Activated T-cell treated with anti-CD3 and anti-CD28 coated beads, Interleukin-2, amount 50 U/mL, for 72 hours (primary cell): ENCODE measurements at places on chromosomes 3 and 15. TPM values are rescaled to one million over a fixed set of nuclear protein-coding genes. Genes with fewer than 3 reads are reported as not detected.

Gene PRKCI
- total RNA-seq, result 33.7 TPM

Gene SYNPR
- not detected for total RNA-seq

Gene NANOGP8
- total RNA-seq, result not detected

Gene IL17RD
- 0.09 TPM for total RNA-seq

Gene C3orf70
- not detected for total RNA-seq

Gene OXTR
- 0.62 TPM for total RNA-seq

Gene APOD
- 4.3 TPM for total RNA-seq

DNA sequence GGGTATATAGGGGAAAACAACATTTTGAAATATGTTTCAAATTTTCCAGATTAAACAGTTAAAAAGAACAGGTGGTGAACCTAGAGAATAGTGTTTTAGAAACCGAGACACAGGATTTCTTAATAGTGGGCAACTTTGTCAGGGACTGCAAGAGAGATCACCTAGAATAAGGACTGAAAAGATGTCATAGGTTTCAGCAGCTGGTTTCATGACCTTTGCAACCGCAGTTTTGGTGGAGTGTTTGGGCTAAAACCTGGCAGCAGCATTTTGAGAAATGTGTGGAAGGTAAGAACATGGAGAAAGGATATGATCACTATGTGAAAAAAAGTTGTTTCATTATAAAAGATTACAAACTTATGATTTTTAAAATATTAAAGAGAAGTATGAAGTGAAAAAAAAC, 34.9 kb downstream of the PRKCI start:
- peak; percentile 22 for DNase-seq

DNA sequence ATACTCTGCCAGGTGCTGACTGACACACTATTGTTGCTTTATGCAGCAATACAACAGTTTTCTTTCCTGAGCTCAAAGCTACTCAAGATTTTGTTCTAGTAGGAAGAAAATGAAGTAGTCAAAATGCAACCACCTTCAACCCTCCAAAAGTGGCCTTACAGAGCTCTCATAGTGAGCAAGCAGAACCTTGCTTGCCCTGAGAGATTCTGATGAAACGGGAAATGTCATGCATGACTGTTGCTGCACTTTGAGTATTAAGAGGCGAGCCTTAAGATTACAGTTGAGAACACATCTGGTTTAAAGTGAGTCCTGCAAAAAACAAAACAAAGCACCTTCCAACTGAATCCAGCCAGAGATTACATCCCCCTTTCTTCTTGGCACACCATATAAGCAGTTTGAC, 29.7 kb downstream of the MINDY4B start:
- DNase-seq, result peak; percentile 4

- peak; percentile 24 for DNase-seq
These were observed 2.9 kb downstream of the SCN5A start for GRCh38 chr3:38646630-38647029.

GRCh38 chr3:188848947-188849346, 322.8 kb upstream of the TPRG1 start:
- DNase-seq, result no peak

DNA sequence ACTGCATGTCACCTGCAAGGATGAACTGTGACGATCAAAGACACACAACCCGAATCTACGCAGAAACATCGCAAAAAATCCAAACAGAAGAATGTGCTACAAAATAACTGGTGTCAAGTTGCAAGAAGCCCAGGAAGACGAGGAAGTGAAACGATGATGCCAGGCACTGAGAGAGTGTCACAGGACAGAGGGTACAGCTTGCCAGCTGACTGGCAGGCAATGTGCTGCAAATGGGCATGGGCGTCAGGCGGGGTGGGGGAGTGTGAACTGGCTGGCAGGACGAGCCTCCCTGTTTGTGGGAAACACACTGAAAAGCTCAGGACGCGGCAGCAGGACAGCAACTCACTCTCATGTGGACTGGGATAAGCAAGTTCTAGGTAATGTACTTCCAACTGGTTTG, 28.9 kb upstream of the OCA2 start:
- no peak for DNase-seq

GRCh38 chr3:37628711-37629301, 232.9 kb upstream of the CTDSPL start:
- no peak for DNase-seq

DNA sequence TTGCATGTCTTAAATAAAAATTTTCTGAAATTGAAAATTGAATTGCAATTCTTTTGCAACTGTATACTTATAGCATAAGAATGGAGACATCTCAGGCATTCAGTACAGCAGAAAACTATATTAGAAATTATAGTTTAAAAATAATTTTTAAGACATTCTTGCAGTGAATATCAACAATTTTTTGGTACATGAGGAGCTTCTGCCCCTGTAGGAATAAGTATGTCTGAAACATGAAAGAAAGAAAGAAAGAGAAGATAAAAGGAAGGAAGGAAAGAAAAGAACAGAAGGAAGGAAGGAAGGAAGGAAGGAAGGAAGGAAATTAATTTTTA, 165.0 kb downstream of the GMNC start:
- no peak for DNase-seq

GRCh38 chr3:124577494-124578167, 152.6 kb upstream of the UMPS start:
- DNase-seq, result no peak

DNA sequence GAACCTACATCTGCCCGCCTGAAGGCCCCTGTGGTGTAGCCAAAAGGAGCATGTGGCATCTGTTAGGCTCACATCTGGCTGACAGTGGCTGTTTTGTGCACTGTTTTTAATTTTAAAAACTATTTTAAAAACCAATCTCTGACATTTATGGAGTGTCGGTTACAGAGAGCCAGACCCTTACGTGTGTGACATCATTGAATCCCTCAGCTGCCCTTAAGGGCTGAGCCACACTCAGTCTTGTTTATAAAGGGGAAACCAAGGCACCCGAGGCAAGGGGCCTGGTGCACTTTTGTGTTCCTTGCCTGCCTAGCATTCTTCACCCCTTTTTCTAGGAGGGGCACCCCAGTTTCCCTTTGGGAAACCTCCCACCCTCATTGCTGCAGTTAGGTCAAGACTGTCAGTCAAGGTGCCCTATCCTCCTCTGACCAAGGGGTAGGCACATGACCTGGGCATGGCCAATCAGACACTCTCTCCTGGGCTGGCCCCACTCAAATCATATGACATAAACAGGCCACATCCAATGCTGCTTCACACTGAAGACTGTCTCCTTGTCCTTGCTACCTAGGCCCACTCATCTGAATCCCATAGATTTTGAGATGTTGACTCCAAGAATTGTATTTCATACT, 105.3 kb downstream of the LSM3 start:
- DNase-seq, result no peak

DNA sequence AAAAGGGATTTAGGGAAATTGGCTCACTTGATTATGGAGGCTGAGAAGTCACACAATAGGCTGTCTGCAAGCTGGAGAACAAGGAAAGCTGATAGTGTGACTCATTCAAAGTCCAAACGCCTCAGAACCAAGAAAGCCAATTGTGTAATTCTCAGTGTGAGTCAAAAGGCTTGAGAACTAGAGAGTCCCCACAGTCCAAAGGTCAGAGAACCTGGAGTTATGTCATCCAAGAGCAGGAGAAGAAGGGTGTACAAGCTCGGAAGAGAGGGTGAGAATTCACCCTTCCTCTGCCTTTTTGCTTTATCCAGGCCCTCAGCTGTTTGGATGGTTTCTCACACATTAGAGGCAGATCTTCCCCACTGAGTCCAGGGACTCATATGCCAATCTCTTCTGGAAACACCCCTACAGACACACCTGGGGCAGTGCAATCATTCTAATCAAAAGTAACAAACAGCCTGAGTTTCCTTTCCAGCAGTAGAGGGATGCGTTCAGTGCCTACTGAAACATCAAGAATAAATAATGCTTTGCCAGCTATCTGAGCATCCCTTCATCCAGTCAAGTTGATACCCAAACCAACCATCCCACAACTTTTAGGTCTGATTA, 271.5 kb downstream of the SATB1 start:
- no peak for DNase-seq

GRCh38 chr3:172698631-172699030, 12.2 kb downstream of the NCEH1 start:
- DNase-seq, result no peak

DNA sequence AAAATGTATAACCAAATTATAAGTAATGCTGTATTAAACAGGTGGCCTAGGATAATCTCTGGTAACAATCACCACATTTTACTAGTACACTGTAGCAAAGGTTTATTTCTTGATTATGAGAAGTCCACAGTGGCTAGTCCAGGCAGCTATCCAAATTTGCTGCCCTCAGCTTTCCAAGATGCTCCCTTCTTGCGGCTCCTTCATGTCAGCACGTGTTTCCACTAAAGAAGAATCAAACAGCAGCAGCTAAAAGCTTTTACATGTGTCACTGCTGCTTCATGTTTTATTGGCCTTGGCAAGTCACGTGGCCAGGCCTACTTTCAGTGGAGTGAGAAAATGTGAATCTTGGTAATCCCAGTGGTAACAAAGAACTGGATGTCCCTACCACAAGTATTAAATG, 5.6 kb upstream of the RBMS3 start:
- DNase-seq, result no peak

DNA sequence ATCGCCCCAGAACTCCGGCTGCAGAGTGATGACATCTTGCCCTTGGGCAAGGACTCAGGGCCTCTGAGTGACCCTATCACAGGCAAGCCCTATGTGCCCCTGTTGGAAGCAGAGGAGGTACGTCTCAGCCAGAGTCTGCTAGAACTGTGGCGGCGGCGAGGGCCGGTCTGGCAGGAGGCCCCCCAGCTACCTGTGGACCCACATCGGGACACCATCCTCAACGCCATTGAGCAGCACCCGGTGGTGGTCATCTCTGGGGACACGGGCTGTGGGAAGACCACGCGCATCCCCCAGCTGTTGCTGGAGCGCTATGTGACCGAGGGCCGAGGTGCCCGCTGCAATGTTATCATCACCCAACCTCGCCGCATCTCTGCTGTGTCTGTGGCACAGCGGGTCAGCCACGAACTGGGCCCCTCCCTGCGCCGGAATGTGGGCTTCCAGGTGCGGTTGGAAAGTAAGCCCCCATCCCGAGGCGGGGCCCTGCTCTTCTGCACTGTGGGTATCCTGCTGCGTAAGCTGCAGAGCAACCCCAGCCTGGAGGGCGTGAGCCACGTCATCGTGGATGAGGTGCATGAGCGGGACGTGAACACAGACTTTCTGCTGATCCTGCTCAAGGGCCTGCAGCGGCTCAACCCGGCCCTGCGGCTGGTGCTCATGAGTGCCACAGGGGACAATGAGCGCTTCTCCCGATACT, 43.4 kb downstream of the DHX30 start:
- DNase-seq, result no peak

DNA sequence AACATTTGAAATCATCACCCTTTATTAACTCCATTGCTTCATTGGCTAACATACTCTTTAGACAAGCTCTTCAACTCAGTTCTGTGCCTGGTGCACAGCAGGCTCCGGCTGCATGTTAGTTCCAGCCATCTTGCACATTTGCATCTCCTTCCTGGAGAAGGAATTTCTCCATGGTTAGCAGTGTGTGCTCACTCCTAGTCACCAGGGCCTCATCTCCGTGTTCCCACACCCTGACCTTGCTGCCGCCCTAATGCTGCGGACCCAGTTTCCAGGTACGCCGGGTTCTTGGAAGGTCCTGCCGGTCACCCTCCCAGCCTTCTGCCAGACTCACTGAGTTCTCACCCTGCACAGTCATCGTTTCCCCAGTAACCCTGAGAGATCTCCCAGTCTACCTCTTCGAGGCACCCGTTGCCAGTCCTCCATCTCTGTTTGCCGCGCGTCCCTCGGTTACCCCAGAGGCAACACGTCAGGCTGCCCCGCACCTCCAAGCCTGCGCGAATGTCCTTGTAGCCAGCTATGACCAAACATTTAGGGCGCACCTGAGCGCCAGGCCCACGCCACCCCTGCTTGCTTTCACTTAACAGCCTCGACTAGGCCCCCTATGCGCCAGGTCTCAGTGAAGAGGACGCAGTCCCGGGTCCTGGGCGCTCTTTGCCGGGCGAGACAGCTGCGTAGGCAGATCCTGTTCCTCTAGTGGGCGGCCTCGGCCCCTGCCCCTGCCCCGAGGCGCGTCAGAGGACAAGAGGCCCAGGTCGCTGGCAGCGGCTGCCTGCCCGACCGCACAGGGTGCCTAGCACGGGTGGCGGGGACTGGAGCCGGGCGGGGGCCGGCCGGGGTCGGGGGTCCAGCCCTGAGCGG, 747 bp upstream of the ZNF592 start:
- DNase-seq, result peak; percentile 77

DNA sequence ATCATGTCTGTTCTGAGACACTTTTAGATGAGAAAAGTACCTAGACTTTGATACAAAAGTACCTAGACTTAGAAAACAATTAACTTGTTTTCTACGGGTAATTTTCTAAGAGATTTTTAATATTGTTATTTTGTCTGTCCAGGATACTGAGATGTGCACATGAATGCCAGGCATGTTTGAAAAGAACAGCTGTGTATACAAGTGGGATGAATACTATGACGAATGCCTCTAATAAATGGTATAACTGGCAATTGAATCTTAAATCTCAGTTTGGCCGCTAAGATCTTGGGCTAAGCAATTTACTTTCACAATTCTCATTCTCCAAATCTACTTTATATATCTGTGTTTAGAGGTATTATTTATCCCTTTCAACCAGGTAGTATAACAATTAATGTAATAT, 207.4 kb downstream of the CBLB start:
- no peak for DNase-seq

DNA sequence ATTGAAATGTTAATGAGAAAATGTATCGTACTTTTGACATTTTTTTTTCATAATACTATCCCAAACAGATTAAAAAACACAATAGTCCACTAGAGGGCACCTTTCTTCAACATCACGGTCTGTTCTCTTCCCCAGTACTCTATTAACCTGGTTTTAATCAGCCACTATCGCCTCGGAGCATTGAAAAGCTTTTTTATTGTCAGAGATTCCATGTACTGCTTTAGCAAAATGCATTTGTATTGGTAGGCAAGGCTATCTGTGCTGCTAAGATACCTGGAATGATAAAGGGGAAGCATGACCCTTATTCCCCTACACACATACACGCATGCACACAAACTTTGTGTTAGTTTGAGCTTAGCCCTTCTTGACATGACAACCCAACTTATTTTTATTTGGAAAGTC, 160.1 kb upstream of the IL12A start:
- DNase-seq, result no peak

- DNase-seq, result no peak
These were observed 521.9 kb upstream of the RGMA start for GRCh38 chr15:93610944-93611343.

DNA sequence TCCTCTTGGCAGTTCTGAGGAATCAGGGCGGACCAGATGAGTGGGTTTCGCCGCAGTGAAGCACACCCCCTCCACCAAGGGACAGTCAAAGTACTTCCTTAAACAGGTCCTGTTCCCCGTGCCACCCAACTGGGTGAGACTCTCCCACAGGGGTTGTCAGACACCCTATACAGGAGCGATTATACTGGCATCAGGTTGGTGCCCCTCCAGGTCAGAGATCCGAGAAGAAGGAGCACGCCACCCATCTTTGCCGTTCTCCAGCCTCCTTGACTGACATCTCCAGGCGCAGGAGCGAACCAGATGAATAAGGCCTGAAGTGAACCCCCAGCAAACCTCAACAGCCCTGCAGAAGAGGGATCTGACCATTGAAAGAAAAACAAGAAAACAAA, 108.1 kb upstream of the ZBTB20 start:
- no peak for DNase-seq
